ENCODE measurements at places on chromosomes 12 and 14. TPM values are rescaled to one million over a fixed set of nuclear protein-coding genes. Genes with fewer than 3 reads are reported as not detected.

DPPA3 gene
- total RNA-seq: not detected

DACT1 gene
- 0.15 TPM for total RNA-seq

CD69 gene
- 66.8 TPM for total RNA-seq

ANKS1B gene
- 0.39 TPM for total RNA-seq

LRIG3 gene
- 0.22 TPM for total RNA-seq

SCNN1A gene
- 0.77 TPM for total RNA-seq

MYF6 gene
- total RNA-seq: not detected

PIANP gene
- 0.79 TPM for total RNA-seq

CLEC6A gene
- not detected for total RNA-seq

KRT75 gene
- total RNA-seq: not detected

SPIC gene
- total RNA-seq: not detected

AKT1 gene
- 150 TPM for total RNA-seq

FGD6 gene
- 0.75 TPM for total RNA-seq

JAG2 gene
- 1.2 TPM for total RNA-seq

MMP17 gene
- 0.29 TPM for total RNA-seq

RNASE2 gene
- not detected for total RNA-seq

EXOC3L4 gene
- not detected for total RNA-seq

MUCL1 gene
- total RNA-seq: not detected

HNRNPA1 gene
- total RNA-seq: 2,000 TPM

GLIPR1L2 gene
- total RNA-seq: not detected

HPD gene
- not detected for total RNA-seq

APOF gene
- not detected for total RNA-seq

SSTR1 gene
- not detected for total RNA-seq

REC8 gene
- 24.5 TPM for total RNA-seq

SYNDIG1L gene
- total RNA-seq: not detected

MYO1H gene
- not detected for total RNA-seq

CLEC4C gene
- total RNA-seq: not detected
